LHCN-M2 (cell line): ENCODE measurements at places on chromosomes 1 and 21. TPM values are rescaled to one million over a fixed set of nuclear protein-coding genes. Genes with fewer than 3 reads are reported as not detected.

Gene SPOCD1
- 52.0 and 58.6 TPM in 2 replicates for total RNA-seq

Gene PAPPA2
- total RNA-seq = 0.06 TPM in 2 replicates

Gene BARHL2
- not detected in 2 replicates for total RNA-seq

Gene FCAMR
- total RNA-seq = not detected in 2 replicates

Gene WNT3A
- total RNA-seq = not detected in 2 replicates

Gene TPTE
- total RNA-seq = not detected in 2 replicates

Gene SHE
- not detected in 2 replicates for total RNA-seq

Gene C4BPB
- total RNA-seq = not detected in 2 replicates

Gene REN
- total RNA-seq = not detected in 2 replicates

Gene FBXO2
- total RNA-seq = not detected in 2 replicates
